ENCODE measurements at places on chromosomes 7 and 10. TPM values are rescaled to one million over a fixed set of nuclear protein-coding genes. Genes with fewer than 3 reads are reported as not detected.

Gene H2BK1
- total RNA-seq, result not detected

- no peak for DNase-seq
Observed at GRCh38 chr7:157222687-157223086, 84.0 kb downstream of the UBE3C start.

- DNase-seq, result no peak
Observed at GRCh38 chr10:1114315-1114714, 58.1 kb downstream of the WDR37 start.

Gene PLPP4
- not detected for total RNA-seq

GRCh38 chr10:96295475-96295874, 8.8 kb upstream of the DNTT start:
- DNase-seq, result no peak

GRCh38 chr7:79820387-79820786, 314.2 kb upstream of the GNAI1 start:
- no peak for DNase-seq

Gene INA
- 0.14 TPM for total RNA-seq

GRCh38 chr7:92131764-92132330, 2.4 kb downstream of the CYP51A1 start:
- DNase-seq, result no peak

DNA sequence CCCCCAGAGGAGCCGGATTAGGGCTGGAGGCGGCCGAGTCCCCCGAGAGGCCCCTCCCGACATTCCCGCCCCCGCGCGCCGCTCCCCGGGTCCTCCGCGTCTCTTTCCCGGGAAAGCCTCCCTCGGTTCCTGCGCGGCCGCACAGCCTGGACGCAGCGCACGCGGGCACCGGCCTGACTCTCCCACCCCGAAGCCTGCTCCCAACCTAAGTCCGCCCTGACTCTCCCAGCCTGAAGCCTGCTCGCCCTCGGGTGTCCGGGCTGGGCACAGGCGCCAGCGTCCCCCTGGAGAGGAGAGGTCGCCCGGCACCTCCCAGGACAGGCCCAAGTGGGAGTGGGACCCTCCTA, 441 bp upstream of the VENTX start:
- DNase-seq, result no peak

Gene SPAM1
- total RNA-seq, result not detected

DNA sequence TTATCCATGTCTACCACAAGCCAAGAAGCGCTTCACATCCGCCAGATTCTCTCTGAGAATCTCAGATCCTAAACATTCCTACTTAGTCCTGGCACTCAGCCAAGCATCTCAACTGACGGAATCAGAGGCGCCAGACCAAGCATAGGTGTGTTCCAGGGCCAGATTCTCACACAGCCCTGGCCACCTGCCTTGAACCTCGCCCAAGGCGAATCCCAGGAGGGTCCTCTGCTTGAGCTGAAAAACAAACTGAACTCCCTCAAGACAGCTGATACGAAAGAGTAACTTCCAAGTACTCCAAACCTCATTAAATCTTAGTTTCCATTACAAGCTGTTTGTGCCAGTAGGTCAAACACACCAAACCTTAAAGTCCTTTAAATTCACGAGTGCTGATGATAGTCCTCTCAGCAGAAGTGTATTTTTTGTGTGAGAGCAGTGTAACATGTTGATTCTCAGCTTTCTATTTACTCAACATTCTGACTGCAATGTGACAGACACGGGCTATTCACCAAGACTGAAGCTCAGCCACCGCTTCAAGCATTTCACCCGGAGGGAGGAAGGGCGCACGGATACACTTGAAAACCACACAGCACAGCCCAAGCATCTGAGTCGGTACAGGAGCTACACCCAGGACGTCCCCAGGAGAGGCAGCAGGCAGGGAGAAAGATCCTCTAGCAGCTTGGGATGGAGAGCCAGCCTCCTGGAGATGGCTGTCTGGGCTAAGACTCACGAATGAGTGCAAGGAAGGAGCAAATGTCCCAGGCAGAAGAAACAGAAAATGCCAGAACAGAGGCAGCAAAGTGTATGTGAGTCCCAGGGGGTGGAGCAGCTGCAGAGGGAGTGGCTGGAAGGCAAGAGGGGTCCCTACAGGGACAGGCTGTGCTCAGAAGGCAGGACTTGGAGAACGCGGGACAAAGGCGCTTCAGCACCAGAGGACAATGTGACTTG, 6.0 kb downstream of the PARD3 start:
- DNase-seq, result no peak

DNA sequence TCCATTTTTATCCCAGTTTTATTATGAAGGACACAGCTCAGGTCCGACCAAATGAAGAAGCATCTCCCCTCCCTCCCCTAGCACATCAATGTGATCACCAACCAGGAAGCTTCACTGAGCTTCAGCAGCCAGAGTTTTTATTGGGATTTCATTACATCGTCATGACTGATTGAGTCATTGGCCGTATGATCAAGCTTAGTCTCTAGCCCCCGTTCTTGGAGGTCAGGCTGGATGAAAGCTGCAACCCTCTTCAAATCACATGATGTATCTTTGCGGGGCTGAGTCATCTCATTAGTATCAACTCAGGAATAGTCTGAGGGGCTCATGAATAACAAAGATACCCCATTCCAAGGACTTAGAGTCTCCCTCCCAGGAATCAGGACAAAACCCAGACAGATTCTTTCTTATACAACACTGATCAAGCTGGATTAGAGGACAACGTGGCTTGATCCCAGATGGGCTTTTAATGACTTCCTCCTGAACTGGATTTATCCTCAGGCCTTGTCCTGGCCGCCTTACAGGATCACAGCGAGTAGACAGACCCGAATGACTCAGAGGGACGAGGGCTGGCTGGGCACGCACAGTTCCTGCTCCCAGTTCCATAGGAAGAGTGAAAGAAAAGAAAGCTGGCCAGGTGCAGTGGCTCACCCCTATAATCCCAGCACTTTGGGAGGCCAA, 14.5 kb downstream of the LIMK1 start:
- DNase-seq, result no peak

- DNase-seq, result no peak
Observed at GRCh38 chr10:24132741-24133140, 76.2 kb upstream of the KIAA1217 start.

Gene GARIN1A
- not detected for total RNA-seq

DNA sequence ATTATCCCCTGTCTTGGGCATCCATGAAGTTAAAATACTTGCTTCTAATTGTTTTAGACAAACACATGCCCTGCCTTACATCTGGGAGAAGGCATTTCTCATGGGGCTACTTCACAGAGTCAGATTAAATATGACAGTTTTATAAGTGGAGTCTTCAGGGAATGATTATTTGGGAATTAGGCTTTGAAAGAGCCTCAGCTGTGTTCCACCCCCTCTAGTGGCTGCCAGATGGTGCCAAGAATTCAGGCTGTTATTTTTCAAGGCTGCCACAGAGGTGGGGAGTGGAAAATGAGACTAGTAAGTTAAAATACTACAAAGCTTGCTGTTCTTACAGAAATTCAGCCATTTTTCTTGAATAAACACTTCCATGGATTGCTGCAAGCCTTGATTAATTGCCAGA, 45.8 kb upstream of the DNAH11 start:
- DNase-seq, result no peak

- peak; percentile 73 for DNase-seq
Observed at GRCh38 chr10:98045785-98046389, 15.5 kb upstream of the CRTAC1 start.

Gene UNCX
- not detected for total RNA-seq

GRCh38 chr10:112700215-112700671, 249.8 kb upstream of the TCF7L2 start:
- DNase-seq, result no peak

DNA sequence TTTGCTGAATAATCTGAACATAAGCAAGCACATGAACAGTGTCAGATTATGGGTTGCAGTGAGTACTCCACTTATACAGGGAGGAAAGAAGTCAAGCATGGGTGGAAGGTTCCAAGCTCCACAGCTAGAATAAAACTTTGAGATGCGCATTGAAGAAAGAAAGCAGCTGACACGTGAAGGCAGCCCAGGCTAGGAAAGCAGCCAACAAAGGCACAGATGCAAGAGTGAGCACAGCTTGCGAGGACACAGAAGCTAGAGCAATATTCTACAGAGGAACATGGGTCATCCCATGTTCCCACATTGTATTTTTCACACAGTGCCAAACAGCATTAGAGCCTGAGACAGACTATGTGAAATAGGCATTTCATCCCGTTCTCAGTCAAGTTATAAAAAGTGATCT, 194.6 kb upstream of the TBX20 start:
- DNase-seq, result no peak

- no peak for DNase-seq
Observed at GRCh38 chr10:107545717-107546116, 381.2 kb upstream of the SORCS1 start.

Gene GPR146
- 2.1 TPM for total RNA-seq

Gene SH2D4B
- total RNA-seq, result 0.12 TPM

Gene GHRHR
- total RNA-seq, result not detected

DNA sequence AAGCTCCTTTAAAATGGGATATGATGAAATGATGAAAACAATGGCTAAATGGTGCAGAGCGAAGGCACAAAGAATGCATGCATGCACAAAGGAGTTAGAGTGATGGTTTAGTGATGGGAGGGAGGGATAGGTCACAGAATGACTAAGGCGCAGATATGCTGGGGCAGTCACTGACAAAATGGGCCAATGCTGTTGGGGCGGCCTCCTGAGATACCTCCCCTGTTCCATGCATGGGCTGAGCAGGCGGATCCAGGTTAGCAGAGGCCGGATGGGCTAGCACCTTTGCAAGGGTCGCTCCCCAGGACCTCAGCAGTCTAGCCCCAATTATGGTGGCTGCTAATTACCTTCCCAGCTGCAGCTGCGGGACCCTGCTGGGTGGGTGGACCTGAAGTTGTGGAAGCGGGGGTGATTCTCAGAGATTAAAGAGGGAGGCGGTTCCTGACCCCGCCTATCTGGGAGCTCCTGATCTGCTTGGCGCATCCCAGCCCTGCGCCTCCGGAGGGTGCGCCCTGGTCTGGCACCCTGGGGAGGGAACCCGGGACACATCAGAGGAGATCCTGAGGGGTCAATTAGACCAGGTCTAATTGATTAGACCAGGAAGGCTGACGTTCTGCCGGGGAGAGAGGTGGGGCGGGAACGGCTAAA, 175.0 kb downstream of the CYP26A1 start:
- DNase-seq, result no peak

DNA sequence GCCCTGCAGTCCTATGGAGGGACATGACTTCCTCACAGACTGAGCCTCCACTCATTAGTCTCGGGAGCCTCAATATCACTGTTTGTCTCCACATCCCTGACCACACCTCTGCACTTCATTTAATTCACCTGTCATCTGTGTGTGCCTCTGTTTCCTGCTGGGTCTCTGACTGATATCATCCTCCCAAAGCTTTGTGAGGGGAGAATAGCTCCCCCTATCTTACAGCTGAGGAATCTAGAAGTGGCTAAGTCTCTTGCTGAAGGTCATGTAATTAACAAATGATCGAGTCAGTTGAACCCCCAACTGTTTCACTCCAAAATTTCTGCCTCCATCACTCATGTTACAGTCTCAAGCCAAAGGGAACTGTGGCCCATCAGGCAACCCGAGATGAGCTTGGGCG, 5.5 kb upstream of the CPXM2 start:
- DNase-seq, result no peak

DNA sequence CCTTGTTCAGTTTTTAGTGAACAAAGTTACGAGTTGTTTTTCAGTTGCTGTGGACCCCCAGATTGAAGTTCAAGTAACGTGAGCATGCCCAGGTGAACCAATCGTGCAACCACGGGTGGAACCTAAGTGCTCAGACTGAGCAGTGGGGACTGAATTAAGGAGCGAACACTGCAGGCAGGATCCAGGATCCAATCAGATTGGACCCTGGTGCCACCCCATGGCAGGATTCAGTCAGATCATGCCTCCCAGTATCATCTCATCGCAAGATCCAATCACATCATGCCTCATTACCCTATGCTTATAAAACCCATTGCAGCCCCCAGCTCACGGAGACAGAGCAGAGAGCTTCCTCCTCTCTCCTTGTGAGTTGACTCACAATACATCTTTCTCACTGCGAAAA, 80.9 kb downstream of the PFKFB3 start:
- no peak for DNase-seq

DNA sequence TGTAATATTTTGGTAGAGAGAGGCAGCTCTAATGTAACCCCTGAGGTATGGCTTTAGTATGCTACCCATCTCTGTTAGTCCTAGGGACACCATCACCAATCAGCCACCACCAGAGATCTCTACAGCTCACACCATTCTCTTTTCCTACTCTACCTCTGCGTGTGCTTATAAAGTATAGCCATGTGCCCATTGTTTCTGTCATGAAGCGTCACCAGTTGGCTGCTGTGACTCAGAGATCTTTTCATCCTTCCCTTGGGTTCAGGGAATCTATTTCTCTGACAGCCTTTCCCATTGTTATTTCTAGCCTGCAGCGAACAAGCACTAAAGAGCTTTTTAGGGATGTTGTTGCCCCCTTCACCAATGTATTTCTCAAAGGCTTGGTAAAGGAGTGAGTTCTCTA, 103.3 kb downstream of the TPST1 start:
- DNase-seq, result no peak

- DNase-seq, result no peak
Observed at GRCh38 chr10:120460776-120461175, 3.7 kb downstream of the PLPP4 start.

Gene DNAH11
- total RNA-seq, result 0.61 TPM

DNA sequence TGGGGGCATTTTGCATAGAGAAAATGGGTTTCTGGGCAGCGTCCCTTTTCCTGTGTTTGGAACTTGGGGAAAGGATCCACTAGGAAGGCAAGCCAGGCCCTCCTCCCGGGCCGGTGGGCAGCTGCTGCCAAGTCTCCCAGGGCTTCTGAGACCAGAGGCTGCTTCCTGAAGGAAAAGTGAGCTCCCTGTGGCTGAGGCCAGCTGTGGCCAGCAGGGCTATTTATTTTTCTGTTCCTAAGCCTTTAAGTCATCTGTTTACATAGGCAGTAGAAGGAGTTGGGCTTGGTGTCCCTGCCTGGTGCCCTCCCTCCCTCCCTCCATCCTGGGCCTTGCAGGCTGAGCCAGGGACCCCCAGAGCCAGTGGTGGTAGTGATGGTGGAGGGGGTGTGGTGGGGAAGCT, 70.5 kb upstream of the COL13A1 start:
- no peak for DNase-seq

GRCh38 chr7:111931016-111931517, 275.1 kb downstream of the DOCK4 start:
- no peak for DNase-seq

- no peak for DNase-seq
Observed at GRCh38 chr10:2119316-2119715, 382.0 kb upstream of the ADARB2 start.

Data from activated CD4-positive, alpha-beta memory T cell treated with anti-CD3 and anti-CD28 coated beads for 36 hours (primary cell).